ENCODE measurements at places on chromosomes 13 and 19.
A peak's percentile ranks its signal among the peaks of the same experiment; 100 is the strongest.

DNA sequence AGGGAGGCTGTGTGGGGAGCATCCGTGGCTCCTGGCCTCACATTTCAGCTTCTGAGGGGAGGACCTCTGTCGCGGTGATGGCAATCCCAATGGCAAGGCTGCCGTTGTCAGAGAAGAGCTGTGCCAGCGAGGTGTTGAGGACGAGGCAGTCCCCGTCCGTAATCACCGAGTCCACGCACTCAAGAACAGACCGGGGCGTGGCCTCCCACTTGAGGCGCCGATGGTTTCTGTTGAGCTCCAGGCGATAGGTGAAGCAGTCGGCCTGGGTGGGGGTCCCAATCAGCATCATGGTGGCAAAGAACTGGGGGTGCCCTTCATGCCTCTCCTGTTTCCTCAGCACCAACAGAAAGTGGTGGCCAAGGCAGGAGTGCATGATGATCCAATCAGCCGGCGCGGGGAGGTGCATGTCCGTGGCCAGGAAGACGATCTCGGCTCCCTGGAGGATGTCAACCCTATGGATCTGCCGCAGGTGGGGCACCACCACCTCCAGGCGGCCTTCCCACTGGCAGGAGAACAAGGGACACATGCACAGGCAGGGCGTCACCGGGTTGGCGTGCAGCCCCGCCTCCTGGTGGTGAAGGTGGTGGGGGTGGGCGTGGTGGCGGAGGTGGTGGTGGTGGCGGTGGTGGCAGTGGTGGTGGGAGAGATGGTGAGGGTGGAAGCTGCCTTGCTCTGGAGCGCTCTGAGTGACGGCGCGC, 68.1 kb downstream of the SIAH3 start:
- no peak overlapping the region for H3K27ac ChIP-seq
- DNase-seq, result no peak
- H3K27me3 ChIP-seq, result peaks cover 4% of the 10 kb centered on the region
- H3K4me3 ChIP-seq, result no peak overlapping the region
- no peaks in the 10 kb centered on the region for H3K4me1 ChIP-seq

DNA sequence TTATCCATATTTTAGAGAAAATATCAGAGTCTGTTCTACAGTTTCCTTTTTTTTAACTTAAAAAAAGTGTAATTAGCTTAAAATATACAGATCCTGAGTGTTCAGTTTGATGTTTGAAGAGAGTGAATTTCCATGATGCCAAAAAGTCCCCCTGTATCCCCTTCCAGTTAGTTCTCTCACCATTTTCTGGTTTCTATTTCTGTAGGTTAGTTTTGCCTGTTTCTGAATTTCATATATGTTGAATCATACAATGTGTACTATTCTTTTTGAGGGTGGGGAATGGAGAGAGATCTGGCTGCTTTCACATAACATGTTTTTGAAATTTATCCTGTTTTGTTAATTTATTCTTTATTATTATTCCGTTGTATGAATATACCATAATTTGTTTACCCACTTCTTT, 95.9 kb downstream of the PDS5B start:
- H3K4me1 ChIP-seq, result no peaks in the 10 kb centered on the region
- DNase-seq, result no peak
- no peak overlapping the region for H3K4me3 ChIP-seq
- H3K27me3 ChIP-seq, result no peaks in the 10 kb centered on the region
- H3K27ac ChIP-seq, result no peak overlapping the region

GRCh38 chr13:50358231-50359040, 343.2 kb downstream of the KCNRG start:
- peak overlapping the region; percentile 1 for H3K27ac ChIP-seq
- peaks cover 25% of the 10 kb centered on the region for H3K4me1 ChIP-seq
- DNase-seq, result no peak
- H3K36me3 ChIP-seq, result no peaks in the 10 kb centered on the region
- H3K27me3 ChIP-seq, result no peaks in the 10 kb centered on the region

- H3K36me3 ChIP-seq, result no peaks in the 10 kb centered on the region
- DNase-seq, result no peak
- no peaks in the 10 kb centered on the region for H3K27me3 ChIP-seq
- peak overlapping the region; percentile 90 for H3K4me3 ChIP-seq
- H3K4me1 ChIP-seq, result peaks cover 72% of the 10 kb centered on the region
- H3K27ac ChIP-seq, result peak overlapping the region; percentile 94
Observed at GRCh38 chr13:50125304-50125553, 110.0 kb downstream of the KCNRG start.

DNA sequence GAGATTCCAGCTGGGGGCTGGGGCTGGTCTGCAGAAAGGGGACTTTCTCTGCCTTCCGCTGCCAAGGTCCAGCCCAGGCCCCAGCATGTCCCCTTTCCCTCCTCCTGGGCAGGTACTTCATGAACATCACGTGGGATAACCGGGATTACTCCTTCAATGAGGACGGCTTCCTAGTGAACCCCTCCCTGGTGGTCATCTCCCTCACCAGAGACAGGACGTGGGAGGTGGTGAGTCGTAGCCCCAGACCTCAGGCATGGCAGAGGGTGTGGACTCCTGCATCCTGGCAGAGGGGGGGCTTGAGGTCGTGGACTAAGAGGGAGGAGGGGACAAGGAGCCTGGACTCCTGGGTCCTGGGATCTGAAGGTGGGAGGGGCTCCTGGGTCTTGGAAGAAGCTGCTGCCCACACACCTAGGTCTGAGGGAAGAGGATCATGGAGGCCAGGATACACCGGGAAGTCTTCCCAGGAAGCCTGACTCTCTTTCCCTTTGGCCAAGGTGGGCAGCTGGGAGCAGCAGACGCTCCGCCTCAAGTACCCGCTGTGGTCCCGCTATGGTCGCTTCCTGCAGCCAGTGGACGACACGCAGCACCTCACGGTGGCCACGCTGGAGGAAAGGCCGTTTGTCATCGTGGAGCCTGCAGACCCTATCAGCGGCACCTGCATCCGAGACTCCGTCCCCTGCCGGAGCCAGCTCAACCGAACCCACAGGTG, 20.6 kb downstream of the GRIN2D start:
- no peaks in the 10 kb centered on the region for H3K36me3 ChIP-seq
- peak overlapping the region; percentile 77 for H3K4me3 ChIP-seq
- H3K4me1 ChIP-seq, result peaks cover 24% of the 10 kb centered on the region
- DNase-seq, result no peak

DNA sequence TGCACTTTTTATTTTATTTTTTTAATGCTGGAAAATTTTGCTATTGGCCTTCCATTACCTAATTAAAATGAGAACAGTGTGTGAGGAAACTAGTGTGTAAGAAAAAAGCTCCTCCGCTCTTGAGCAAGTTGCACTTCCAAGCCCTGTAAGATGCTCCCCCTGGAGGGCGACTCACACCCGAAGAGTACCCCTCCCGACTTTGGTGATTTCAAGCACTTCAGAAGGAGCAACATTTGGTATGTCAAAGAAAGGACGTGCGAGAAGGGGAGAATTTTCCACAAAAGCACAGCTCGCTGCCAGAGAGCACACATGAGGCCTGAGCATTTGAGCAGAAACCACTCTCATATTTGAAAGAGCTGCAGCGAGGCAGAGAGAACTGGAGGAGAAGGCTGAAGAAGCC, 504.4 kb downstream of the FGF9 start:
- H3K4me3 ChIP-seq, result no peak overlapping the region
- peaks cover 16% of the 10 kb centered on the region for H3K27me3 ChIP-seq
- no peak overlapping the region for H3K27ac ChIP-seq

DNA sequence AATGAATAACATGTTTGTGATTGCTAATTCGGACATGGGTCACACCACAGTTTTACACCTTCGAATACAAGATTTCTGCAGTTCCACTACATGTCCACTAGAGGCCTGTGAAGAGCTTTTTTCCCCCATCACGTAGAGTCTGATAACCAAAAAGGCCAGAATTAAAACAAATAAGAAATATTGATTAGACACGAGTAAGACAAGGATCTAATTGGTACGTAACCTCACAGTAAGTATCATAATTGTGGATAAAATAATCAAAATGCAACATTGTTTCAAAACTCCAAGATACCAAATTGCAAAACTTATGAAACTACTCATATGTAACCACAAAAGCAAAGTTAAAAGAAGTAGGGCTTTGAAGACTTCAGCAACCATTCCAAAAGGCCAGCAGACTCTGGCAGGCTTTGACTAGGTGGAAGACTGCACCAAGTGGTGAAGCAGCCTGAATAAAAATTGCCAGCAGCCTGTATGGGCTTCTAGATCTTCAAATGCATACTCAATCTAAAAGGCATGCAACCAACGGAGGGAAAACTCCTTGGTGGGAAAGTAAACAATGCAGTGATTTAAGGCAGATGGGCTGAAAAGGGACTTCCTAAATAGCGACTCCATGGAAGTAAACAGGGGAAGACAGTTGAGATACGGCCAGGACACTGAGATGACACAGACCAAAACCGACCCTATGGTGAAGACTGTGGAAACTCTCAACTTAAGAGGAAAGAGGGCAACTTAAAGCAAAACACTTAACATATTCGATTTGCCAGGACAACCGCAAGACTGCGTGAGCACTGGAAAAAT, 56.7 kb downstream of the STARD13 start:
- H3K27ac ChIP-seq, result no peak overlapping the region
- H3K4me1 ChIP-seq, result no peaks in the 10 kb centered on the region
